ENCODE measurements at places on chromosomes 1 and 21.
A peak's percentile ranks its signal among the peaks of the same experiment; 100 is the strongest.

DNA sequence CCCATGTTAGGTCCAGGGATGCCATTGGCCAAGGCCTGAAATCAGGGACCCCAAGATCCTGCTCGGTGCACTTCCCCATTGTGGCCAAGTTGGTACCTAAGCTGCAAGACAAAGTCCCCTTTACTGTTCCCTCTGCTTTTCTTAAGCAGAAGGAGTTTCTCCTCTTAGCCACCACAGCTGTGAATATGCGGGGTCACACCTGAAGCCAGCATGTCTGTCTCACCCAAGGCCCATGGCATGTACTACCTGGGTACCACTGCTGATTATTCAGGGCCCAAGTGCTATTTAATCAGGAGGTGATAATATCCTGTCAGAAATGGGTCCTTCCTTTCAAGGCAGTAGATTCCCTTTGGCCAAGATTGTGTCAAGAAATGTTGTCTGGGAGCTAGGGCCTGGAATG is 133.9 kb upstream of the DNAH14 start:
- no peak for DNase-seq

- DNase-seq, result no peak
These were observed 2.7 kb downstream of the ITGA10 start for GRCh38 chr1:145906954-145907753.

DNA sequence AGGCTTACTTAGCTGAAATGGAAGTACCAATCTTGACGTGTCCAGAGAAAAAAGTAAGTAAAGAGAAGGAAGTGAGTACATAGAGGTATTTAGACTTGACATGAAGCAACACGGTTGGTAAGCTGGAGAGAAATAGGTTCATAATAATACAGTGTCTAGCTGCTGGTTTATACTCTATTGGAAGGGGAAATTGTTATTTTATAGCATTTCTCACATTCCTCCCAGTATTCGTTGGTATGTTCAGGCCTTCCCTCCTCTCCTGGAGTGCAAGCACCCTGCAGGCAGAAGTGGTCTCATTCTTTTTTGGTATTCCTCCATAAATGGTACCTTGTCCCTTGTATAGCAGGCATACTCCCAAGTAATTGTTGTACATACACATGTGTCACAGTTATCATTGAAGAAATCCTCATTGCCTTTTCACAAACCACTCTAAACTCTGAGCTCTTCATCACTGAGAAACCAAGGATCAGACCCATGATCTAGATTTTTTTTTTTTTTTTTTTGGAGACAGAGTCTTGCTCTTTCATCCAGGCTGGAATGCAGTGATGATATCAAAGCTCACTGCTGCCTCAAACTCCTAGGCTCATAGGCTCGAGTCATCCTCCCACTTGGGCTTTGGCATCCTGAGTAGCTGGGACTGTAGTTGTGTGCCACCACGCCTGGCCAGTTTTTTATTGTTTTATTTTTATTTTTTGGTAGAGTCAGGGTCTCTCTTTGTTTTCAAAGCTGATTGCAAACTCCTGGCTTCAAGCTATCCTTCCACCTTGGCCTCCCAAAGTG is 9.8 kb upstream of the IPO9 start:
- DNase-seq, result no peak

- DNase-seq, result no peak
These were observed 505.2 kb upstream of the ZRANB2 start for GRCh38 chr1:71586030-71586429.

DNA sequence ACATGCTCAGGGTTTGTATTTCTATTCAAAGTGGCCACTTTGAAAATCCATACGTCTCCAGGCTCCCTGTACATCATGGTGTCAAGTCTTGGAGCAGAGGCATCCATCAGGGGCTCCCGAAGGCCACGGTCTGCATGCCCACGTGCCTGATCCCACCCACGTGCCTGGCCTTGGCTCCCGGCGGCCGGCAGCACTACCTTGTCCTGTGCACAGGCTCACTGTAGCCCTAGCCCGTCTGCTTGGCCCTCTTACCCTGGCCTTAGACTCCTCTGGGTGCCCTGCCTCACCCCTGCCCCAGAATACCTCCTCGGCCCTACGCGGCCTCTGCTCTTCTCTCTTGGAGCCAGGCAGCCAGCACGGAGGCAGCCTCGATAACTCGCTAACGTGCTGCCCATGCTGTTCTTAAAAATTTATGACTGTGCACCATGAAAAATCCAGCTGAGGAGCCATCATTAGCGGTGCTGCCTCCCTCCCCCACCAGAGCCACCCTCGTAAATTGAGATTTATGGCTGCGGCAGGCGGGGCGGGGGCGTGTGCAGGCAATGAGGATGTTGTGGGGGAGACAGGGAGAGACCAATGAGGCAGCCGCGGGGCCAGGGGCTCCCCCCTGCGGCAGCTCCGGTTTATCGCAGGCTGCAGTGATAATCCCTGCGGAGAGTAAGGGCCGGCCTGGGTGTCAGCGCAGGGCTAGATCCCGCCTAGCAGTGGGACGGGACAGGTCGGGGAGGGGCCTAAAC is 24.6 kb downstream of the DMAP1 start:
- DNase-seq, result peak; percentile 36

DNA sequence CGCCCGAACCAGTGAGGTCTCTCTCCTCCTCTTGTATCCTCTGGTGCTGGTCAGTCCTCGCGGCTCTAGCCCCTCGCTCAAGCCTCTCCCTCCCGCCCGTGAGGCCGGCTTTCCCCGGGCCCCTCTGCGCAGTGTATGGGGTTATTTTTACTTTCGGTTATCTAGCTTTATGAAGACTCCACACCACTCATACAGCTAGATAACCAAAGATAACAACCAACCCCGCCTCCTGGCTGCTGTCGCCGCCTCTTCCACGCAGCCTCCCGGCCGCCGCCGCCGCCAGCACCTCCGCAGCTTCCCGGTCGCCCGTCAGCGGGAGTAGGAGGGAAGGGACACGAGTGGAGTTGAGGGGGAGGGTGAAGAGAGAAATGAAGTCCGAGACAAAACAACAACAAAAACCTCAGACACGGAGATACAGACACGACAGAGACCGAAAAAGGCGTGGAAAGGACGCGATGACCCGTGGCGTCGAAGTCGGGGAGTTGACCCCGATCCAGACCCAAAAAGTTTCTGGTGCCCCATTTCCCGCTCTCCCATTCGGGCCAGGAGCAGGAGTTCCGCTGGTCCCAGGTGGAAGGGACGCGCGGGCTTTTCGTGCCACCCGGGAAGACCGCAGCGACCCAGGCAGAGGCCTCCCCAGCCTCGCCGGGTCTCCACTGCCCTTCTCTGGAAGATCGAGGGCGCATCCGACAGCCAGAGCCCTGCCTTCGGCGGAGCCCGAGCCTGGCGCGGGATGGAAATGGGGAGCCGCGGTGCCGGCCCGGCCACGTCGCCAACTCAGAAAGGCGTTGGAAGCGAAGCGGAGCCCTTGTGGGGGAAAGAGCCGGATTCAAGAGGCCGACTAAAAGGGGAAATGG is 51.4 kb downstream of the RHBG start:
- no peak for DNase-seq

GRCh38 chr21:15221799-15222386 is 157.1 kb upstream of the NRIP1 start:
- no peak for DNase-seq

- DNase-seq, result peak; percentile 80
These were observed 11.1 kb downstream of the ADPRS start for GRCh38 chr1:36099681-36100341.

- no peak for DNase-seq
These were observed 41.3 kb upstream of the UBE2U start for GRCh38 chr1:64162151-64162550.

GRCh38 chr1:6131561-6131960 is 48.6 kb downstream of the CHD5 start:
- DNase-seq, result no peak

- no peak for DNase-seq
These were observed 14.3 kb downstream of the GPR137B start for GRCh38 chr1:236156512-236157208.

DNA sequence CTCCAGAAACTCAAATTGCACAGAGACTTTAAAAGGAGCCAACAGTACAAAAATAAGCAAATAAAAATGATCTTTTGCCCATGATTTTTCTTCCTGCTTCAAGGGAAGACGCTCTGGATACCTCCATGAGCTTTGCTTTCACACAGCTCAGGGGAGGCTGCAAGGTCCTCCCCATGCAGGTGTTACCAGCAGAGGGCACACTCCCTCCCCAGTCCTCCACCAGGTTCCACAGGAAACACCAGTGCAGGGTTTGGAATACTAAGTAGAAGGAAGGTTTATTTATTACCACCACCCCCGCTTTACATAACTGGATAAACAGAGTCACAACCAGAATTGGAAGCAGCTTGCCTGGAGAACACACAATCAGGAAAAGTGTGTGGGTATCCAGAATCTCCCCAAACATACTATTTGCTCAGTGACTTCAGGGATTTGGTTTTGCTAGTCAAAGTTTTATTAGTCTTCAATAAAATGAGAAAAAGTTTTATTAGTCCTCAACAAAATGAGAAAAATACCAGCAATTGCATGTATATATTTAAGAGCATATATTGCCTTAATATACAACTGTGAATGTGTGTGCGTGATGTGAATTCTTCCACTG is 37.3 kb downstream of the HSD3B1 start:
- no peak for DNase-seq

GRCh38 chr1:113207457-113207856 is 134.5 kb downstream of the LRIG2 start:
- no peak for DNase-seq

GRCh38 chr1:210405316-210405715 is 76.6 kb downstream of the HHAT start:
- DNase-seq, result no peak

GRCh38 chr1:187848321-187848720 is 1019.6 kb downstream of the PLA2G4A start:
- DNase-seq, result no peak

DNA sequence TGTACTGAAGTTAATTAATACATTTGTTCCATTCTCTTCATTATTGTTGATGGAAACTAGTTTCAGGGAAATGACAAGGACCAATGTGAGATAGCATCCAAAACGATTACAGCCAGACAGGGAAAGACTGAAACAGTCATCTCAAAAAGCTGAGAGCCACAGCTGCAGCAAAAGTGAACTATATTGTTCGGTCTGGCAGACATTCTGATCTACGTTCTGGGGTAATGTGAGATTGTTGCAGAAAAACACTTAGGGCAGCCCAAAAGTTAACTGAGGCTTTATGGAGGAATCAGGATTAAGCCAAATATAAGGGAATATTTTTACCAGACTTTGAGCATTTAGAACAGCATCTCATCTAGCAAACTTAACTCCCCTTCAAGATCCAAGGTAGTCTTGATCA is 112.9 kb downstream of the LRRC40 start:
- no peak for DNase-seq

DNA sequence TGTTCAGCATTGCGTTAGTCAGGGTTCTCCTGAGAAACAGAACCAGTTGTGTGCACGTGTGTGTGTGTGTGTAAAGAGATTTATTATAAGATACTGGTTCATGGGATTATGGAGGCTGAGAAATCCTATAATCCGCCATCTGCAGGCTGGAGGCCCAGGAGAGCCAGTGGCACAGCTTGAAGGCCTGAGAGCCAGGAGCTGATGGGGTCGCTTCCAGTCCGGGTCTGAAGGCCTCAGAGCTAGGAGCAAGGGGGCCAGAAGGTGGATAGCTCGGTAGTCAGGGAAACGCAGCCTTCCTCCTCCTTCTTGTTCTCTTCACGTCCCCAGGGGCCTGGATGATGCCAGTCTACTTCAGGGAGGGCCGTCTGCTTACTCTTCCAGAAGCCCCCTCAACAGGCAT is 37.7 kb downstream of the FAAP20 start:
- no peak for DNase-seq

DNA sequence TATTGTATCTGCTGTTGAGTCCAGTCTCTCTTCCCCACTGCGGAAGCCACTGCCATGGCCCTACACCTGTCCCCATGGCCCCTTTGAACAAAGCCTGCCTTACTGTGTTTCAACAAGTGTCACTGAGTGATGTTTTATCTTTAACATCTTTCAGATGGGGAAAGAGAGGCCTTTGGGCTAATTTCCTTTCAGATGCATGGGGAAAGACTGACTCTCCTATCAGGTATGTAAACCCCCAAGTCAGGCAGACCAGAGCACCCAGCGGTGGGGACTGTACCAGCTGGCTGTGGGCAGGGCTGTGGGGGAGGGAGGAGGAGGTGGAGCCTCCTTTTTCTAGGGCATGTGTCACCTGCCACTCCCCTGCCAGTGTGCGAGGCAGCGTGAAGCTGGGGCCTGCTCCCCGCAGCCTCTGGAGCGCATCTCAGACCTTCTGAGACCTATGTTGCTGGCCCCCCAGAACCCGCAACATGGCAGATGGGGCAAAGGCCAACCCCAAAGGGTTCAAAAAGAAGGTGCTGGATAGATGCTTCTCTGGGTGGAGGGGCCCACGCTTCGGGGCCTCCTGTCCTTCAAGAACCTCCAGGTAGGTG is at the start of gene PLA2G2F:
TSS of gene PLA2G2F (plus strand) at position 363 of the 590 bp plus-strand sequence. CDS start at position 468, 105 bp downstream.
- DNase-seq, result peak; percentile 62

GRCh38 chr21:44263768-44264167 is 2.1 kb upstream of the DNMT3L start:
- no peak for DNase-seq

DNA sequence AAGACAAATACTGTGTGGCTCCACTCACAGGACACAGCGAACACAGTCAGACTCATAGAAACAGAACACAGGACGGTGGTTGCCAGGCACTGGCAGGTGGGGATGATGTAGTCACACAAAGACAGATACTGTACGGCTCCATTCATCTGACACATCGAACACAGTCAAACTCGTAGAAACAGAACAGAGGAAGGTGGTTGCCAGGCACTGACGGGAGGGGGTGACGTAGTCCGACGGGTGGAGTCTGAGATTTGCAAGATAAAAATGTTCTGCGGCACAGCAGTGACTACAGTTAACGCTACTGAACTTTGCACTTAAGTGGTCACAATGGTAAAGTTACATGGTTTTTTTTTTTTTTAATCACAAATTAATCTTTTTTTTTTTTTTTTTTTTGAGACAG is 18.7 kb downstream of the C21orf58 start:
- no peak for DNase-seq

DNA sequence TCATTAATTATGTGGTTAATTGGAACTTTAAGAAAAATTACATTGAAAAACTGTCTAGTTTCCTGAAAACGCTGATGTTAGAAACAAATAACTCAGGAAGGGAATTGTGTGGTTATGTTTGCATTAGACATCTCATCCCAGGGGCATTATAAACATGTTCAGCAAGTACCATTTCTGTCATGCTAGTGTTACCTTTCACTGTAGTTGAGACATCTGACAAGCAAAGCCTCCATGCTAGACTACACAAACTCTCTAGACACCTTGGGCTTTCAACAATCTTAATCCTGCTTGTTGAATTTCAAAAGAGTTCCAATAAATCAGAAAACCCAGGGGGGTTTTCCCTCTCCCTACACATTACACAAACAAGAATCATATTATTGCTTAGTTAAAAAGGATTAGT is 536.8 kb downstream of the KCNT2 start:
- no peak for DNase-seq

DNA sequence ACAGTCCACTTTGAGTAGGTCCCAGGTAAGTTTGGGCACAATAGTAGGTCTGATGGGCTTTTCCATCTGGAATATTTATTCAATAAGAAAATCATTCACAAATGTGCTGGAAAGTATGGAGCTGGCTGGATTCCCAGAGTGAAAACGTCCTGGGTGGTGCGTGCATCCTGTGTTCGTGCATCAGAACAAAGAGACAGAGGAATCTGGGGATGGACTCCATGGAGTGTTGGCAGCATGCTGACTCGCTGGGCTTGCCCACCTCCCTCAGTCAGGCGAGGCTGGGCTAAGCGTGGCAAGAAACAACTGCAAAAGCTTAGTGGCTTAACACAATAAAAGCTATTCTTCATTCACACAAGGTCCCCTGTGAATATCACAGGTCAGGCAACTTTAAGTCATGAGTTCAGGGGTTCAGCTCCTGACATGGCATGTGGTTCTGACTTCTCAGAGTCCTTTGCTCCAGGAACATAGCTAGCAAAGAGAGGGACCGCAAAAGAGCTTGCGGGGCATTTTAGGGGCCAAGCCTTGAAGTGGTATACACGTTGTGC is 151.6 kb upstream of the ZNF644 start:
- DNase-seq, result no peak

- no peak for DNase-seq
These were observed 73.5 kb downstream of the TENT5C start for GRCh38 chr1:117679299-117679698.

Data from posterior cingulate gyrus (tissue), 11 donors.